Stimulated activated CD8-positive, alpha-beta memory T cell treated with anti-CD3 and anti-CD28 coated beads, Interleukin-2, amount 100 ng/mL, for 1 hour (primary cell): ENCODE measurements at places on chromosomes 11 and 22.

GRCh38 chr11:114738954-114739353 is 60.6 kb downstream of the NXPE2 start:
- DNase-seq: no peak

DNA sequence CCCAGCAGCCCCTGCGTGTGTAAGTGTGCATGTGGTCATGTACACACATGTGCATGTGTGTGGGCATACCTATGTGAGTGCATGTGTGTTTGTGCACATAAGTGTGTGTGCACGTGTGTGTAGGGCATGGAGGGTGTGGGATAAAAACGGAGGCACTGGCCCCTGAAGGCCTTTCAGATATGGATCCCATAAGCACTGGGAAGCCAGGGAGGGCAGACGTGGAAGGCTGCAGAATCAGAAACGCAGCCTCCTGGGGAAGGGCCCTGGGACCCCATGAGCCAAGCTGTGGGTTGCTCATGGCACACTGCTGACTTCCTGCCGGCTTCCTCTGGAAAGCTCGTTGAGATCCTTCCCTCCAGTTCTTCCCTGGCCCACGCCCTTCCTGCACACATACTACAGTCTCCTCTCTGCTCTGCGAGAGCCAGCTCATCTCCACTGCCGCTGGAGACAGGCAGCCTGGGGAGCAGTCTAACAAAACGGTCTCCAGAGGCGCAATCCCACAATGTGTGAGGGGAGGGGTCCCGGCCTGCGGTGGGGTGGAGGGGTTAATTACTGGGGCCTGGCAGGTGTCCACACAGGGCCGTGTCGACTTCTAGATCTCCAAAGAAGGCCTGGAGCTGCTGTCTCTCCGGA is 435.2 kb upstream of the B3GAT1 start:
- DNase-seq: no peak

DNA sequence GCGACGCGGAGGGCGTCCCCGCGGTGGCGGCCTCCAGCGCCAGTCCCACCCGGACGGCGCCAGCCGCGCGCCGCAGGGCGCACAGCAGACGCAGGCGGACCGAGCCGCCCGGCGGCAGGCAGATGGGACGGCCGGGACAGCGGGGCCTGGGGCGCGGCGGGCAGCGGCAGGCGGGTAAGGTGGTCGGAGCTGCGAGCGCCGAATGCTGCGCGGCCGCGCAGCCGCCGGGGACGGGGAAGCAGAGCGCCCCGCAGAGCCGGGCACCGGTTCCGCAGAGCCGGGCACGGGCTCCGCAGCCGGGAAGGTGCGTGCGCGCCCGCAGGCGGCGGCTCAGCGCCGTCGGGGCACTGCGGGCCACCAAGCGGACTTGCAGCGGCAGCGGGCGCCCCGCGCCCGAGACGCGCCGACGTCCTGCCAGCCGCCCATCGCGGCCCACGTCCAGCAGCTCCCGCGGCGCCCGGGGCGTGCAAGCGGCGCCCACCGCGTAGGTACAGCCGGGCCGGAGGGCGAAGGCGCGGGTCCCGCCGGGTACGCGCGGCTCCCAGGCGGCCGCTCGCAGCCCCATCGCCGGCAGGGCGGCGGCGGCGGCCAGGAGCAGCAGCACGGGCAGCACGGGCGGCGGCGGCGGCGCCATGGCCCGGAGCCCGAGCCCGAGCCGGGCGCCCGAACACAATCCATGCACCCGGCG is 739 bp downstream of the CELSR1 start:
- no peak for DNase-seq

- no peak for DNase-seq
Observed at GRCh38 chr11:44078794-44079193, 12.7 kb downstream of the ACCS start.

- no peak for DNase-seq
Observed at GRCh38 chr11:110097459-110098012, 4.3 kb downstream of the ZC3H12C start.

GRCh38 chr11:58125469-58125868 is at the start of gene OR9I1:
TSS of gene OR9I1 (minus strand) at chr11:58125530. CDS start at chr11:58119444, 6,086 bp downstream.
- no peak for DNase-seq

DNA sequence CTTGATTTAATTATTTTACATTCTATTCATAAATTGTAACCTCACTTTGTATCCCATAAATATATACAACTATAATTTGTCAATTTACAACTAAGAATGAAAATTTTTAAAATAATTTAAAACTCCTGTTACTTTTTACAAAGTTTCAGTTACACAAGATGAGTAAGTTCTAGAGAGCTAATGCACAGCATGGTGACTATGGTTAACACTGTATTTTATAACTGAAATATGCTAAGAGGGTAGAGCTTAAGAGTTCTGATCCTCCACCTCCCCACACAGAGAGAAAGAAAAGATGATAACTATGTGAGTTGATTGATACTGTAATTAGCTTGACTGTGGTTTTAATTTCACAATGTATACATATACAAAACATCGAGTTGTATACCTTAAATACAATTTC is 412.5 kb upstream of the DDI1 start:
- no peak for DNase-seq

GRCh38 chr11:2704356-2704755 is 4.6 kb upstream of the KCNQ1OT1 start:
- no peak for DNase-seq

DNA sequence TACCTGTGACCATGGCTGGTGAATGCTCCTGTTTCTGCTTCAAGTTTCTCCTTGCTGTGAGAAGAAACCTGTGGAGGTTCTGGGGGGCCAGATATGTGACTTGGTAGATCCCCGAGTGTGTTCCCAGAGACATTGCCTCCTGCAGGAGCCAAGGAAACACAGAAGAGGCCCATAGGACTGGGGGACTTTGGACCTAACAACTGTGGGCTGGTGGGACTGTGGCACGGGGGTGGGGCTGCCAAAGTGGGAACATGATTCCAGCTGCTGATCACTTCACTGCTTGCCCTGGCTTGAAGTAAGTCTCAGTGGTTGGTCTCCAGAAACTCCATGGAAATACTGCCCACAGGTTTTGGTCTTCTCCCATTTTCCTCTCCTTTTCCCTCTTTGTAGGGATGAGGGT is 4.1 kb upstream of the NR1H3 start:
- no peak for DNase-seq

DNA sequence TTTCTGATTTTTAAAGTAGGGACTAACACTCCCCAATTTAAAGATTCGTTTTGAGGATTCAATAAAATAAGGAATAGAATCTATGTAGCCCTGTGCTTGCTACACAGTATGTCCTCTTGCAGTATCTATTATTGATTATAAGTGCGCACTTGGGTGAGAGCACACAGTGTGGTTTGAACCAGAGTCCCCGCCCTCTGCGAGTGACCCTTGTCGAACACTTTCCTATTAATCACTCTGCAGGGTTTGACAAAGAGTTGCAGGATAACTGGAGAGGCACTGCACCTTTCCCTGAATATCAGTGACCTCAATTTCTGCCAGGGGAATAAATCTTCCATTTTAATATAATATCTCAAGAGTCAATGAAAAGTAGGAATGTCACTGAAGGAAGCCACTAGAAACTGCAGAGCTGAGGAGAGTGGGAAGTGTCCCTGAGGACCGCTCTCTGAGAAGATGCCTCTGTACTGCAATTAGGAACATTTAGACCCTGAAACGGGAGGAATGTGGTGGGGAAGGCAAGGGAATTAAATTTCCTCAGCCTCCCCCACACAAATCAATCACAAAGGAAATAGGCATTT is 182.2 kb downstream of the MAML2 start:
- no peak for DNase-seq

DNA sequence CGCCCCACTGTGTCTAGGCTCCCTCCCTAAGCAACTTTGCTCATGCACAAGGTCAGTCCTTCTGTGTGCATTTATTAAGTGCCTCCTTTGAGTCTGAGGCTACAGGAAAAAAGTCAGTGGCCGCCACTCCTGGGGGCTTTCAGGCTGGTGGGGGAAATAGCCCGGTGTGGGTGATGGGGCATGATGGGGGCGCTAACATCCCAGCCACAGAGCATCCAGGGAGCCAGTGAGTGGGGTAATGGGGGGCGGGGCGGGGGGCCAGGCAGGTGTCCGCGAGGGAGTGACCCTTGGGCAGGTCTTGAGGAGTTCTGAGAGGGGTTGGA is 9.9 kb upstream of the EHD1 start:
- DNase-seq: no peak

DNA sequence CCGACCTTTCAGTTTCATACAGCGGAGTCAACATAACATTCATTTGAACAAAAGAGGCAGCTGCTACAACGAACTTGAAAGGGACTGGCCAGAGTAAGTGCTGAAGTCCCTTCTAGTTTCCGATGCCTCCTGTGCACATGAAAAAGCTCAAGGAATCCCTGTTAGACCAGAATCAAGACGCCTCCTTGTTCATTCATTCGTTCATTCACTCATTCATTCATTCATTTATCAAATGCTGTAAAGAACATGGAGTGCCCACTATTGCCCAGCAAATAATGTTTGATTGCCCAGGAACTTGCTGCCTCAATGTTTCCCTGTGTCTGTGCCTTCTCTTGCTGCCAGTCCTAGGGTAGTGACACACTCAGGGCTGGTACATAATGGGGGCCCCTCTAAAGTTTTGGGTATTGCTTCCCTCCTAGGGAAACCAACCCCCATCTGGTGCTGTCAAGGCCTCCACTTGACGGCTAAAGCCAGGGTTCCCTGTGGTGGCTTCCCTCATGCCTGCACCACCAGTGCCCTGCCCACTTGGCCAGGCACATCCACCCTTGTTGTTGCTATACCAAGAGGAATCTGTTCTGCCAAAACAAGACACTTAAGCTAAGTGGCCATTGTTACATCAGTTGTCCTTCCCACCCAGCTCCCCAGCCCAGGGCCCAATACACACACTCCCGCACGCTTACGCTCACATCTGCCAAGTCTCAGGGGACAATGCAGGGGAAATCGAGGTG is 3.8 kb downstream of the TMPRSS13 start:
- DNase-seq: no peak

GRCh38 chr11:45412521-45412920 is 126.4 kb upstream of the SYT13 start:
- no peak for DNase-seq

DNA sequence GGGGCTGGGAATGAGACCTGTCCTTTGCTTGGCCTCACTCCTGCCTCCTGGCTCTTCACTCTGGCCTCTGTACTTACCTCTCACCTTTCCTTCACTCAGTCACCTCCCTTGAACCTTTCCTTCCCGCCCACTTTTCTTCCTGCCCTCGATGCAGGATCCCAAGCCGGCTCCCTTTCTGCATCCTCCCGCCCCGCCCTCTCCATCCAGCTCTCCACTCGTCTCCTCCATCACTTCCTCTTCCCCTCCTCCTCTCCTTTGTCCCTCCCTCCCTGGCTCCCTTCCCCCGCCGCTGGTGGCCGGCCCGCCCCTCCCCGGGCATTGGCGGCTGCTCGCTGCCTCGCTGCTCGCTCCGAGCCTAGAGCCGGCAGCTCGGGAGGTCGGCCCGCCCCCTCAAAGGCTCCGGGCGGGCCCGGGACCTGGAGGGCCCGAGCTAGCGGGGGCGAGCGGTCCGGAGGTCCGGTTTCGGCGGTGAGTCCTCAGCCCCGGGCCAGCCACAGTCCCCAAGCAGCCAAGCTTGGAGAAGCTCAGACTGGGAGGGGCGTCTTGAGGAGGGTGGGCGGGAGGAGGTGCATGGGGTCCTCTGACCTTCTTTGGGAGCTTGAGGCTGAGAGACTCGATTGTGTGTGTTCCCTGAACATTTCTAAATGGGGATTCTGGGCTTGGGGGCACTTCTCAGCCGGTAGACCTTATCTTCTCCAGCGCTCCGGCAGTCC is 13.8 kb downstream of the PHLDB1 start:
- DNase-seq: no peak

GRCh38 chr11:112266410-112266778 is 5.7 kb upstream of the PLET1 start:
- DNase-seq: no peak

- DNase-seq: no peak
Observed at GRCh38 chr11:2916892-2917645, 12.2 kb downstream of the PHLDA2 start.

DNA sequence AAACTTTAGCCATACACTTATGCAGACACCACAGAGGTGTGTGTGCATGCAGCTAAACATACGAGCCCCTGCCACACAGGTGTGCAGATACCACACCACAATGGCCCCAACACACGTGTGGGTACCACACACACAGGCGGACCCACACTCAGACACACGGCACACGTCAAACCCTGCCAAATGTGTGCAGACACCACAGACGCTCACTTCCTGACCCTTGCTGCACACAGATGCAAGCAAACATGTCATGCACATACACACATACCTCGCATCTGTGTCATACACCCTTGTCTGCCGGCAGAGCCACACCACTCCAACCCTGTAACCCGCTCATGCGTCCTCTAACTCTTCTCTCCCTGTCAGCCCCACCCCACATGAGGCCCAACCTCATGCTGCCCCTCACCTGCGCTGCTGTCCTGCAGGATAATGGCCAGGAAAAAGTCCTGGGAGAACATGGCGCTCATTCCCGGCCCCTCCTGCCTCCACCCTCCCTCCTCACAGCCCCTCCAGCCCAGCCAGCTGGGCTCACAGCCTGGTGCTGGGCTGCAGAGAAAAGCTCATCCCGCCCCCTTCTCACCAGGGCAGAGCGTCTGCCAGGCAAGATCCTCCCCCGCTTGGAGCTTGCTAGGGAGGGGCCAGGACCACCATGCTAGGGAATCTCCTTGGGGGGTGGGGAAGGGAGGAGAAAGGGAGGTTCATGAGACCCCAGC is 14.2 kb downstream of the SMPD1 start:
- DNase-seq: no peak

DNA sequence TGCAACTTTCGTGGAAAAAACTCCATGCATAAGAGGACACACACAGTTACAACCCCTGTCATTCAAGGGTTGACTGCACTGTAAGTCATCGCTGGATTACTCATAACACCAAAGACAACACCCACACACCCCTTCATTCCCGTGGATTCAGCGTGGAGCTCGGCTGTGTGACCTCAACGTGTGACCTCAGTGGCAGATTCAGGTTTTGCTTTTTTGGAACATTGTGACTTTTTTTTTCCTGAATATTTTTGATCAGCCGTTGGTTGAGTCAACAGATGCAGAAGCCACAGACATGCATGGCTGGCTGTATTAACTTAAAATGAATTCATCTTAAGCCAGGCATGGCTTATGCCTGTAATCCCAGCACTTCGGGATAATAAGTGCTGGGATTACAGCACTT is 19.7 kb upstream of the MUC5AC start:
- DNase-seq: no peak

DNA sequence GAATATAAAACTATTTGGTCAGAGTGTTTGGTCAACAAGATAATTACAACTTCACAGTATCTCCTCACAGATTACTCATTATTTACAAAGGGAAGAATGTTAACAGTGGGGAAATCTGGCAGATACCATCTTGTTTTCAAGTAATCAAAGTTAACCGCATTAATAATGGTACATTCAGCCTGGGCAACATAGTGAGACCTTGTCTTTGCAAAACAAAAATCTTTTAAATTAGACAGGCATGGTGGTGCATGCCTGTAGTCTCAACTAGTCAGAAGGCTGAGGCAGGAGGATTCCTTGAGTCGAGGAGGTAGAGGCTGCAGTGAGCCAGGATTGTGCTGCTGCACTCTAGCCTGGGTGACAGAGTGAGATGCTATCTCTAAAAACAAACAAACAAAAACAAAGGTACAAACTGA is 78.5 kb downstream of the ACER3 start:
- DNase-seq: no peak

GRCh38 chr11:114302663-114303062 is 6.5 kb downstream of the NNMT start:
- no peak for DNase-seq

- DNase-seq: no peak
Observed at GRCh38 chr11:132907651-132908413, 624.5 kb downstream of the OPCML start.
